ENCODE measurements at places on chromosomes 12 and 14.

DNA sequence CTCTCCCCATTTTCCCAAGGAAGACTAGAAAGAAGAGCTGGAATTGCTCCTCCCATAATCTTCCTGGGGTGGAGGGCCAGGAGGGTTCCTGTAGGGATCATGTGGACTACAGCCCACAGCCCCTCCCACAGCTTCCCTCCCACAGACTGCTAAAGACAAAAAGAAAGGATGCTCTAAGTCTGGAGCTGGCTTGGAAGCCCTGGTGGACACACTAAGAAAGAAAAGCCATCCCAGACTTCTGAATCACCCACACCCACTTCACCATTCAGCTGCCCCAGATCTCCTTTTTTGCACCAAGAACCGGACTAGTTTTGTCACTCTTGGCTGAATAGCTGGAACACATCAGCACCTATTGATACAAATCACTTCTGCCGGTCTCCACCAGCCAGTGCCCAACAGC is 56.8 kb upstream of the PLXNC1 start:
- DNase-seq = no peak

DNA sequence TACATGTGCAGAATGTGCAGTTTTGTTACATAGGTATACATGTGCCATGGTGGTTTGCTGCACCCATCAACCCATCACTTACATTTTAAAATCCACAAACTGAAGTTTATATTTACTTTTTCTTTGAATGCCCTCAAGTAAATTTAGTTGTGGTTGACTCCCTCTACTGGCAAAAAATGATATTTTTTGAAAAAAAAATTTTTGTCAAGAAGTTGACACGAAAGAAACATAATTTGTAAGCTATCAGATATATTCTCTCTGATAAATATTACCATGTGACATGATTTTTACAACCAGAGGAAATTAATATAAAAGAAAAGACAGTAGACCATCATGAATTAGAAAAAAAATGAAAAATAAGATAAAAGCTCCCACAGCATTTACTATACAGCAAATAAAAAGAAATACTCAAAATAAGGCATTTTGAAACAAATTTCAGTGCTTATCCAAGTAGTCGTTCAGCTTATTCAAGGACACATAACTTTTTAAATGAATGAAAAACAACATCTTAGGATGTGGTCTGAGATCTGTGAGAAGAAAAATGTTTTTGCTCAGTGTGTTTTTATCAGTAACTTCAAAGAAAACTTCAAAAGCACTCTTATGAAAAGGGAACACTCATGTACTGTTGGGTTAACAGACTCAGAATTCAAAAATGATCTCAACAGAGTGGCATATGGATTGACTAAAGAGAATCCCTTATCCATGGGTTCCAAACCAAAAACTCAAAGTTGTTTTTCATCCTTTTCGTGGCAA is 30.0 kb upstream of the GRIP1 start:
- DNase-seq = no peak

DNA sequence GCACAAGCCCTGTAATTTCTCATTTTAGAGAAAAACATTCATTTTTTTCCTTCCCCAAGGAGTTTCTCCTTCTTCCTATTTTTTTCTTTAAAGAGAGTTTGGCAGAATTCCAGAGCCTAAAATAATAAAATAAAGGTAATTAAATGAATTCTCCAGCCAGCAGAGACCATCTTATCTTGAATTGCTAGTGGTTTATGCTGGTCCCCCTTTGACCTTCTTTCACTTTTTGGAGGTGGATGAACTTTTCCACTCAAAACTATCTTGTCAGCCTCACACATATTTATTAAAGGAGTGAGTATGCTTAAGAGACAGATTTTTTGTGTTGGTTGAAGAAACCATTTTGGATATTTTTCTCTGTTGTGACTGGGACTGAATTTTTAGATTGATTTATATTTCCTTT is 47.6 kb downstream of the ADIPOR2 start:
- DNase-seq = no peak

- peak; percentile 63 for DNase-seq
Measured at GRCh38 chr14:32224737-32225377, 21.8 kb upstream of the RNU6-8 start.

DNA sequence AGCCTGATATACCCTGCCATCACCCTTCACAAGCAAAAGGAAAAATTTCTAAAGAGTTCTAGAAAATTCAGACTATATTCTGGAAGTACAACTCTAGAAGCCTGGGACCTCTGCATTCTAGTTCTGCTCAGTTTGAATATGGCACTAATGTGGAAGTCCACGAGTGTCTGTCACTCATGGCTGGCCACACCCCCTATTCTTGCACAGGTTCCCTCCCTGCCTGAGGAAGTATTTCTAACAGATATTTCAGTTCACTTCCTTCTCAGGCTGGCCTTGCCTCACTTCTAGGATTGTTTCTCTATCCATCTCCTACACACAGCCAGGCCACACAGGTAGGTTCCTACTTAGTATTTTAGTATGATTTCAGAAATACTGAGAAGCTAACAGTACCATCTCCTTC is 67.4 kb downstream of the PHLDA1 start:
- no peak for DNase-seq
